ENCODE measurements at places on chromosomes 3 and 15.

DNA sequence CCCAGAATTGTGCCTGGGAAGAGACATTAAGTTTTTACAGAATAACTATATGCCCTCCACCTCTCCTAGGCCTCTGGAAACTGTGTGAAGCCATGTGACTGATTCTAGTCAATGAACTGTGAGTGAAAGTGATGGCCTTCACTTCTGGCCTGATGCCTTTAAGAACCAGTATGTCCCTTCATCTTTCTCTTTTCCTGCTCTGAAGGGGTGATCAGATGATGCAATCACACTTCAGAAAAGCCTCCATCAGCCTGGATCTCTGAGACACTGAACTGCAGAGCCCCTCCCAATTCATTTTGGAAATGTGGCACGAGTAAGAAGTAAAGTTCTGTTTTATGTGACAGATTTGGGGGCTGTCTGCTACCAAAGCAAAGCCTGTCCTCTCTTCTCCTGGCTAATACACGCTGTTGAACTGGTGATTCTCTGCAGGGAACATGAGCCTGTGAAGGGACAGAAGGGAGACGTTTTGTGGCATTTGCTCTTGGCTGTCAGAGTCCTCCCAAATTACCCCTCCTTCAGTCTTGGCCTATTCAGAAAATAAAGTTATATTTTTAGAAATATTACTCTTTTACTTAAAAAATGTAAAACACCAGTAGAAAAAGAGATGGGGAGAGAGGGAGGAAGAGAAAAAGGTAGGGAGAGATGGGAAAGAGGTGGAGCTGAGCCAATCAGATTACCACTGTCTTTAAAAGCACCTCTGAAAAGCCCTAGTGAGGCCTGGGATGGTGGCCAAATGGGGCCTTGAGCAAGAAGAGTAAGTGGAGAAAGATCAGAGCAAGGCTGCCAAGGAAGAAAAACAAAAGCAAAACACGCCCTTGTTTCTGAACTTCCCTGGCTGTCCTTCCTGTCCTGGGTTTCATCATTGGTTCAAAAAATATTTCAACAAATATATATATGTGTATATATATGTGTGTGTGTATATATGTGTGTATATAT is 40.9 kb upstream of the RYK start:
- no peak for DNase-seq

DNA sequence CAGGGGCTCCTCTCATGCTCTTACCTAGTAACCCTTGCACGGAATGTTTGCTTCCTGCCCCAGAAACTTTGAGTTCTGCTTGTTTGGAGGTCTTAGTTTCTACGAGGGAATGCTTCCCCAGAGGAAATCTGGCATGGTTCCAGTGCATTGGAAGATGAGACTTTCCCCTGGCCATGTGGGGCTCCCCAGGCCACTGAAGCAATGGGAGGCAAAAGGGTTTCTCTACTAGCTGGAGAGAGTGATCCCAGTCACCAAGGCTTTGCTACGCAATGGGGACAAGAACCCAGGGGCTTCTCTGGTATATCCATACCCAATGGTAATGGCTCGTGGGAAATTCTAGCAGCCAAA is 44.2 kb upstream of the RPL32 start:
- DNase-seq = no peak

- DNase-seq = no peak
Observed at GRCh38 chr15:100189319-100189718, 152.5 kb downstream of the ADAMTS17 start.

- no peak for DNase-seq
Observed at GRCh38 chr3:67489816-67490215, 164.6 kb downstream of the SUCLG2 start.

Measured in cardiac septum (tissue), 1 donor.